ENCODE measurements at places on chromosomes 2 and 18.

- DNase-seq, result no peak
Measured at GRCh38 chr18:49183921-49184320, 233.2 kb upstream of the SMAD7 start.

DNA sequence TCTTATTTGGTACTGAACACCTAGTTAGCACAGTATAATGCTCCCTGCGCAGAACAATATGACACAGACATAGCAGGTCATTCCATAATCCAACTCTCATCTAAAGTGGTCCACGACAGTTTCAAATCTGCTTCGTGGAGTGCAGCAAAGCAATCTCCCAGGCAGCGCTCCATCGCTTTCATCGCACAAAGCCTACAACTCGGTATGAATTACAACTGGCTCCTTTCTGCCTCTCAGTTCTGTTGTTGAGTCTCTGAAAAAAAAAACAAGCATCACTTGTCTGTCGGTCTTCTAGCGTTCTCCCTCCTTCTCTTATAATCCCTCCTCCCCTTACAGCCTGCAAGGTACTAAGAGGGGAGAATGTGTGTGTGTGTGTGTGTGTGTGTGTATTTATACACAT lies 123.5 kb downstream of the FIGN start:
- DNase-seq, result no peak

GRCh38 chr2:26605195-26605998 lies 35.8 kb downstream of the CIB4 start:
- no peak for DNase-seq

GRCh38 chr2:100257939-100258338 lies 64.4 kb downstream of the LONRF2 start:
- no peak for DNase-seq

- no peak for DNase-seq
Measured at GRCh38 chr2:147327613-147328012, 517.2 kb upstream of the ACVR2A start.

Measured in suprapubic skin (tissue), 4 donors.